ENCODE measurements at places on chromosomes 7 and 10. TPM values are rescaled to one million over a fixed set of nuclear protein-coding genes. Genes with fewer than 3 reads are reported as not detected.

MSMB gene
- not detected for total RNA-seq

DNA sequence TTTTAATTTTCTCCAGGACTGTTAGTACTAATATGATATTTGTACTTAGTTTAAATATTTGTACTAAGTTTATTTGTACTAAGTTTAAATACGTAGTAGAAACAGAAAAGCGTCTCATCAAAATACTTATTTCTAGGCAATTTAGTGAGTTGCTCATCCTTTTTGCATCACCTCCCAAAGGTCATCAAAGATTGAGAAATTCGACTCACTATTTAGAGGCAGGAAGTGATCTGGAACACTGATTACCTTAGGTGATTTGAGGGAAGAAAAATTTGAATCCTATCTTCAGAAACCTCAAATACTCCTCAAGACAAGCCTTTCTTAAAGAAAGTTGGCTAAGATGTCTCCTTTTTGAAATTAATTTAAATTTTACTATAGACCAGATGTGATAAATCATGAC lies 14.5 kb downstream of the WNT16 start:
- no peak for DNase-seq

DHX32 gene
- 54.0 TPM for total RNA-seq

GRCh38 chr7:37218956-37219355 lies 229.7 kb downstream of the ELMO1 start:
- DNase-seq = no peak

DNA sequence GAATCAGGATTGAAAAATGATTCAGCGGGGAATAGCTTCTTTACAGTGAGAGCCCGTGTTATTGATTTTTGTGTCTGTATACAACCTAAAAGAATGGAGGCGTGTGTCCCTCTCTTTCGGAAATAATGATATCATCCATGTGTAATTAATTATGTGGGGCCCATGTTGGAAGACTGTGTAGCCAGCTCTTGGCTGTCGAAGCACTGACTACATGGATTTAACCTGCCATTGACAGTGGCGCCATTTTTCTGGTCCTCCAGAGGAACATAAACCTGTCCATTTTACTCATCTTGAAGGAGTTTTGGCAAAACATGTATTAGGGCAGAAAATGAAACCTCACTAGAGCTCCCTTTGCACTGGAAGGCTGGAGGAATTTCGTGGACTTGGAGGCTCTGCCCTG lies 119.6 kb downstream of the ITIH5 start:
- DNase-seq = no peak

GOLGA7B gene
- total RNA-seq = 2.5 TPM

- DNase-seq = peak; percentile 30
These were observed 45.6 kb downstream of the AUTS2 start for GRCh38 chr7:69643708-69644445.

KIAA1217 gene
- 70.8 TPM for total RNA-seq

DNA sequence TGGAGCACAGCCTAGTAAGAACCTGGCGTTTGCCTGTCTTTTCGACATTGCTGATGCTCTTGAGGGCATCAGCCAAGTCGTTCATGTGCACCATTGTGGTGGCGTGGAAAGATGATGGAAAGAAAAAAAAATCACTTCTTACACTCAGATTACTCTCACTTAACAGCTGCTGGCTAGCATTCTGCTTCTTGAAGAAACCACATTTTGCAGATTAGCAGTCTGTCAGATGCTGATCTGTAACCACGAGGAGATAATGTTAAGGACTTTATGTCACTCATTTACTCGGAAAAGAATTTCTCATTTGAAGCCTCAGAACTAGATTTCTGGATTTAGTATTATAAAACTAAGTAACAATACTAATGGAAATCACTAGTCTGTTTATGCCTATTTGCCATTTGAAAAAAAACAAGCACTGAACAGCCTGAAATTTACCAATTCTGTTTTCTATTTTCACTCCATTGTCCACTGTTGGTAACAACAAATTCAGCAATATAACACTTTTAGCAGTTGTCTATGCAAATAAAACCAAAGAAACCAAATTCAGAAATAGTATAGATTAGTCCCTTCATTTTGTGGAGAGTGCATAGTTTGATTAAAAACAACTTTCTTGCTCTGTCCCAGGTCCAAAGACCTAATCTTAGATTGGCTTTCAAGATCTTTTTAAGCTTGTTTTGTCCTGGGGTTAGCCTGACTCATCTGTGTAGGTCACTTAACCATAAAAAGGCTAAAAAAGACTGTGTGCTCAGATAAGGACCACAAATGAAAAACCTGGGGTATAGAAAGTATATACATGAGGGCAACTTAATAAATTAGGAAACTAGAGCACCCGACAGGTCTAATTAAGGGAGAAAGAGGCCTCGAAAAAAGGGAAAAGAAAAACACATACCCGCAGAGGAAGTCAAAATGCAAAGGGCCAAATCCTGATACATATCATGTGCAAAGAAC lies 67.5 kb downstream of the NT5C2 start:
- DNase-seq = no peak

DNA sequence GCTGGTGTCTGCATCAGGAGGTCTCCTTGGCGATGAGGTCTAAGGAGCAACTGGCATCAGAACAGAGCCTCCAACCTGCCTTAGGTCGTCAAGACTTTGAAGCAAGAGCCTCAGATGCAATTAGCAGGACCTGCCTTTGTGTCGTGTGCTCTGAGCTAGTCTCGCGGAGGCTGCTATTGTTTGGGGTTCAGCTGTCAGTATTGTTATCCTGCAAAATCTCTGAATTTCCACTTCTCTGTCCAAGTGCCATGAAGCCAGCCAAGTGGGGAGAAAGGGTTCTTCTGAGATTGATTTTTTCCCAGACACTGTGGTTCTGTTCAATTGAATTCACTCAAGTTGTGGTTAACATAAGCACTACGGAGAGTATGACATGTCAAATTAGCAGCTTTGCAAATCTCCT lies 78.7 kb downstream of the ADARB2 start:
- DNase-seq = no peak

DNA sequence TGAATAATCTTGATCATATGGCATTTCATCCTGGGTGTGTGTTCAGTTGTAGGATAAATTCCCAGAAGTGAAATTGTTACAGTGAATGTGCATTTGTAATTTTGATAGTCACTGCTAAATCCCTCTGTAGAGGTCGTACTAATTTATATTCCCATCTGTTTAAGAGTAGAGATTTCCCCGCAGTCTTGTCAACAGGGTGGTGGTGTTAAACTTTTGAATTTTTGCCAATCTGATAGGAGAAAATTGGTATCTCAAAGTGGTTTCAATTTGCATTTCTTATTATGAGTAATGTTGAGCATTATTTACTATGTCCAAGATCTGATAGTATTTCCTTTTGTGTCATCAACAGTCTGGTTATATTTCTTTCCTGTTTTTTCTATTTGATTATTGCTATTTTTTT lies 101.7 kb downstream of the AUTS2 start:
- no peak for DNase-seq

MRC1 gene
- 35.7 TPM for total RNA-seq

DNA sequence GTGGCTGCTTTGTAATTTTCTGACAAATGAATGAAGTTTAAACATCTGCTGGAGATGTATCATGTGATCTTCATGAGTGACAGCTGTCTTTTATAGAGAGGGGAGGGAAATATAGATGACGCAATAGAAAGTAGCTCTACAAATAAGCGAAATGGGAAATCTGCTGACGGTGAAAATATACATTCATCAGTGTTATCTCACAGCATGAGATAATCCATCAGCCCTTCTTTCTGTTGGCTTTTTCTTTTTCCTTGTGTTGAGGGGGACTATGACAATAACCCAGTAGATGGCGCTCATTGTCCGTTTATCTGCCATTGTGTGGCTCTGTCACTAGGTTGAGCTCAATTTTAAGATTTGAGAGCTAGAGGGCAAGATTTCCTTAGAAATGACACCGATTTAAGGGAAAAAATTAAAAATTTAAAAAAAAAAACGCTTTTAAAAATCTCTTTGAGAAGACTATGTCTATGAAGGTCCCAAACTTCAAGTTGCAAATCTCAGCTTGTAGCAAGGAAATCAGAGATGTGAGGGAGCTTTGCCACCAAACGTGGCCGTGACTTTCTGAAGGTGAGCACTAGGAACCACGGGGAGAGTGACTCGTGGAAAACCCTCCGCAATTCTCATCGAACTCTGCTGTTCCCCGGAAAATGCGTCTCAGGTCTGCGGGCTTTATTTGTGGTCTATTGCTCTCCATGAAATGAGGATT lies 114.6 kb upstream of the SFMBT2 start:
- peak; percentile 74 for DNase-seq

DNA sequence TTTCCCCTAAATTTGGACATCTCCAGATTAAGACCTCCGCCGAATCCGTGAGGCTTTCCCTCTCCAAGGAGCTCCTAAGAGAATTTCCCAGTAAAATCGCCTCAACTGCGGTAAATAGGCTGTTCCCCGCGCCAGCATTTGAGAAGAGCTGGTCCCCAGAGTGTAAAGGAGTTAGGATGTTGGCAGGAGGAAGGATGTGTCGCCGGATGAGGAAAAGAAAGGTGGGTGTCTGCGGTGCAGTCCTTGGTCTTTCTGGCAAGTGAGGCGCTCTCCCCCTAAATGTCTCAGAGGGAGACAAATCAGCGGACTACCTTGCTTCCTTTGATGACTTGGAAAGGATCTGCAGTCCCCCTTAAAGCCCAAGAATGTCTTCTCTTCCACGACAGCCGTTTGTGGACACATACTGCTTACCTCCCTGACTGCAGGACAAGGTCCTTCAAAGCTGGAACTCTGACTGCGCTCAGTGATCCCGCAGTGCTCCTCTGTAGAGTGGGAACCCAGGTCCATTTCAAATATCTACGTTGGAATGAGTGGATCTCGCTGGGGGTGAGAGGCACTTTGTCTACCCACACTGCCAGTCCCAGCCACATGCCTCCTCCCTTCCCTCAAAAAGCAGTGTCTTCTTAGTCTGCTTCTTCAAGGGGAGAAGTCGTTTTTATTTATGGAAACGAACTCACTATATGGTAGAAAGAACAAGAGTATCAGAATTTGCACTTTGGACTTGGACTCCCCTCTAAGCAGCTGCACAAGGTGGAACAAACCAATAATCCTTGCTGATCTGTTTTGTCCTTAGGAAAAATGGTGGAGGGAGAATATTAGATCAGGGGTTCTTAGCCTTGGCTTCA lies 1.1 kb upstream of the DLG5 start:
- no peak for DNase-seq

GRCh38 chr10:22231260-22231659 lies 13.4 kb upstream of the EBLN1 start:
- no peak for DNase-seq

- no peak for DNase-seq
These were observed 44.7 kb downstream of the KLF6 start for GRCh38 chr10:3740157-3740871.

DNA sequence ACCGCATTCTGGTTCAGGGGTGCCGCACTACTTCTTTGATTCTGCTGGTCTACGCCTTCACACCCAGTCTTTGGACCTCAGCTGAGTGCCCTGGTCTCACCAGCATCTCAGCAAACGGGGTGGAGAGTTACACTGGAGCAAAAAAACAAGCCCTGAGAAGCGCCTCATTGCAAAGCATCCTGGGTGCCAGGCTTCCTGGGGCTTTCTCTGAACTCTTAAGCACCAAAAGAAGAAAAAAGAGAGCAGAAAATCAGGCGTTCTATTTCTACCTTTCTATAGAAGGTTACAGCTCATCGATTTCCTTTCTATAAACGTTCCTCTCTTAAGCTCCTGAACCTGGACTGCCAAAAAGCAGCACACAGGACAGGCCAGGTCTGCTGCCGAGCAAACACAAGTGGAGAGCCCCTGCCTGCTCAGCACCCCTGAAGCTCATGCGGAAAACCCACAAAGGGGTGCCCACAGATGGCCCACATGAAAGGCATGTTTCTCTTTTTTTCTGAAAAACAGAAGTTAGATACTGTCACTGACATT lies 217.9 kb downstream of the SFMBT2 start:
- DNase-seq = no peak
